ENCODE measurements at places on chromosomes 2 and 18.

- DNase-seq = no peak
Measured at GRCh38 chr18:62868645-62869044, 153.3 kb downstream of the PHLPP1 start.

- no peak for DNase-seq
Measured at GRCh38 chr2:235495373-235496238, 1.8 kb downstream of the AGAP1 start.

GRCh38 chr2:102841107-102841840 lies 79.4 kb downstream of the TMEM182 start:
- DNase-seq = peak; percentile 9

GRCh38 chr2:231769170-231770136 lies 11.6 kb downstream of the PDE6D start:
- no peak for DNase-seq

GRCh38 chr2:128313091-128313836 lies 5.4 kb downstream of the HS6ST1 start:
- DNase-seq = no peak

DNA sequence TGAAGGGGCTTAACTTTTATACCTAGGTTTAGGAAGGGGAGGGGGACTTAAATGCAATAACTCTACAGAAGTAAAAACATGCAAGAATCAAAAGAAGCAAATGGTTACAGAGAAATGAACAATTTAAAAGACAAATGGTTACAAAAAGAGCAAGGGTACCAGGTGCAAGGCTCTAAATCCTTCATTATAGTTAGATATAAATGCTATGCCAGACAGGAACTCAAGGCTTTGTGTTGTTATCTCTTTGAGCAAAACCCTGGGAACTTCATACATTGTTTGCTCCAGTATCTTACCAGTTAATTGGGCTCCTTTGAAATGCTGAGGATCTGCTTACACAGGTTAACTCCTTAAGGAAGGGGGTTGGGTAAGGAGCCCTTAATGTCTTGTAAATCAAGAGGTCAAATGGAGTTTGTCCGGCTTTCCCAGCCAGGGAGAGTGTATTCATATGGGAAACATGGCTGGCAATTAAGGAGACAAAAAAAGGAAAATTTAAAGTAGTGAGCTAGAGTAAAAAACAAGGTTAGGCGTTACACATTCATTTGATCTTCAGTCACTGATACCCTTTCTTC lies 347.5 kb downstream of the CELF4 start:
- no peak for DNase-seq

DNA sequence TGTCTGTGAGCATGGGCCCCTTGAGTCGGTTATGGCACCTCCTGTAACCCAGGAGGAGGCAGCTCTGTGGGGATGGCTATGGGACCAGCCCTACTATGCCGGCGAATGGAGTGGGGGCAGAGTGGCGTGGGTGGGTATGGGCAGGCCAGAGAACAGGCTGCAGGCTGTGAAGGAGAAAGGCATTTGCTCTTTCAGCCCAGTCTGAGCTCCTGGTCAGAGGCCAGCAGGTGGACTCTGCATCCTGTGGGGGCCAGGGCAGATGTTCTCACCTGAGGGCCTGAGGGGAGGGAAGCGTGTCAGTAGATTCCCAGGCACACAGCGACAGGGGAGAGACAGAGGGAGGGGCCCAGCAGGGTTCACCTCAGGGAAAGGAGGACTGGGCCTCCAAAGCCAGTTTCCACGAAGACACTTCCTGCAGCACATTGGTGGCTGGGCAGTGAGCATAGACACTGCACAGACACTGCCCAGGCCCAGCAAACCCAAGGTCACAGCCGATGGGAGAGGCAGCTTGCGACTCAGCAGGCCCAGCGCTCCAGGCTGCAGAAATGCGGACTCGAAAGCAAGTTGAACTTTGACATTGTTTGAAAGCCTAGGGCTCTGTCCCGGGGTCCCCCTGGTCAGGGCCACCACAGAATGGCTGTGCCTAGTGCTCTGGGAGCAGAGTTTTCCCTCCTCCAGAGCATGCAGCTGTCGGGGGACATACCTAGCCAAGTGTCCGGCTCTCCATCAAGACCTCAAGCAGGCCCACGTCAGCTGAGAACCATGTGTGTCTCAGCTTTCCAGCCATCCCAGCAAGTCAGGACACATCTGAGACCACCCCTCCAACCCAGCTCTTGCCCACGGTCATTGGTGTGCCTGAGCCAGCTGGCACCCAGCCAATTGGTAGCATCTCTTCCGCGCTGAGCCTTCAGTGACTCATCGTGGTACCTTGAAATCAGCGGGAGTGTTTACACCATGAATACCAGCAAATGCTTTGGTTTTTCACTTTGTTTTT lies 53.8 kb downstream of the TGOLN2 start:
- no peak for DNase-seq

GRCh38 chr2:148930046-148930775 lies 55.2 kb downstream of the KIF5C start:
- no peak for DNase-seq

- DNase-seq = no peak
Measured at GRCh38 chr2:34705551-34706247, 1106.6 kb upstream of the FAM98A start.

DNA sequence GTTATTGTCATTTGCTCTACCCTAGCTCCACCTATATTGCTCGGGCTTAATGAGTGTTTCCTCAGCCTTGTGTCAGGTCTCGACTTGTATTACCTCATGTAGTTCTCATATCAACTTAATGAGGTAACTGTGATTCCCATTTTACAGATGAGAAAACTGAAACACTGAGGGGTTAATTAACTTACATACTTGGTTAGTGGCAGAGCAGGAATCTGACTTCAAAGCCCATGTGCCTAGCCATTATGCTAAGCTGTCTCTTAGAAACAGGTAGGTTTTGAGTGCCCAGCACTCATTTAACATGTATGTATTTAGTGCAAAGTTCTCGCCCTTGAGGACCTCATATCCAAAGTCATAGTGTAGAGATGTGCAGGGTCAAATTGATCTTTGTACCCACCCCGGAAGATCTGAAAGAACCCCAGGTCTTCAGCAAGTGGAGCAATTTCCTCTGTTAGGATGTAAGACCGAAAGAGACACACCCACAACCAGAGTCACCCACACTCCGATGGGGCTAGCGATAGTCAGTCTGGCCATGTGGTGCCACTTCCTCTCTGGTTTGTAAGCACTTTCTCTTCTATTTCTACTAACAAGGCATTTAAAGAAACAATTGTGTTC lies 121.0 kb upstream of the SLC39A10 start:
- DNase-seq = no peak

DNA sequence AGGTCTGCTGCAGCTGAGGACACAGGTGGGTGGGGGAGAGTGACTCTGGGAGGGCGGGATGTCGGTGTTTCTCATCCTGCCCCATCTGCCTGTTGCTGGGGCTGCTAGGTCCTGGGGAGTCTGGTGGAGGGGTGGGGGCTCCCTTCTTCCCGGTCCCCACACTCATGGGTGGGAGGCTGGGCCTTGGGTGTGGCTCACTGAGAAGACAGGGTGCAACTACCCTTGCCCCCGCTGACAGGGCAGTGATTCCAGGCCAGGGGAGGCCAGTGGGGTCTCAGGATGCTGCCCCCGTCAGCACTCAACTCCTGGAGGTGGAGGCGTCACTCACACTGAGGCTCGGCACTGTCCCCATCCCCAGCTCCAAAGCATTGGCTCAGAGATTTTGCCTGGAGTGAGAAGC lies 7.7 kb upstream of the NFATC1 start:
- no peak for DNase-seq

GRCh38 chr2:207258263-207258991 lies 92.7 kb upstream of the KLF7 start:
- DNase-seq = no peak

- DNase-seq = no peak
Measured at GRCh38 chr2:188196343-188197008, 95.2 kb upstream of the GULP1 start.

- no peak for DNase-seq
Measured at GRCh38 chr2:236865052-236865451, 220.6 kb upstream of the COPS8 start.

- DNase-seq = no peak
Measured at GRCh38 chr18:3424280-3424890, 25.6 kb upstream of the TGIF1 start.

DNA sequence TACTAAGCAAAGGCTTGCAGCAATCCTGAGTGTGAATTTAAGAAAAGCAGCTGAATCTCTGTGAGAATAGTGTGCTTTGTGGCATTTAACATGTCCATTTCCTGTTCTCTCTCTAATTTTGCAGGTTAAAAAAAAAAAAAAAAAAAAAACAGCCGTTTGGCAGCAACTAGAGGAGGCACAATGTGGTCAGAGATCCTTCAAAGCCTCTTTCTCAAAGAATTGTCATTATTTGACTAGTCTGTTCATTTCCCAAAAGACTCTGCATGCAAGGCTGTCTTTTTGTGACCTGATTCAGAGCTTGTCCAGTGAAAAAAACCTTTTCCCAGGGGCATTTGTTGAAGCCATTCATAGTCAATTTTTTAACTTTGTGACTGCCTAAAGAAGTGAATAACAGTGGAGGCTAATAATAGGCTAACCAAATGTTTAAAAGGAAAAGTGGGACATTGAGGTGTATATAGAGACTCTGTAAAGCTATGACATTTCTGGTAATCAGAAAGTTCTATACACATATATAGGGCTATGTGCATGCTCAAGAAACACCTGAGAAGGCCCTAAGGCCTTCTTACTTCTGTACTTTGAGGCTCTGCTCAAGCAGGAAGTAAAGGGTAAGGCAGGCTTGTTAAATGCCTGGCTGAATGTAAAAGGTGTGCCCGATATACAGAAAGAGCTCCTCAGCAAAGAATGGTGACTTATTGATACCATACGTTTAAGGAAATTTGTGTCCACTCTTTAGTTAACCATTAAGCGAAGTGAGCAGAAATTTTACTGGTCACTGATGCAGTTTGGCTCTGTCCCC lies 289.6 kb upstream of the RAB6C start:
- DNase-seq = no peak

DNA sequence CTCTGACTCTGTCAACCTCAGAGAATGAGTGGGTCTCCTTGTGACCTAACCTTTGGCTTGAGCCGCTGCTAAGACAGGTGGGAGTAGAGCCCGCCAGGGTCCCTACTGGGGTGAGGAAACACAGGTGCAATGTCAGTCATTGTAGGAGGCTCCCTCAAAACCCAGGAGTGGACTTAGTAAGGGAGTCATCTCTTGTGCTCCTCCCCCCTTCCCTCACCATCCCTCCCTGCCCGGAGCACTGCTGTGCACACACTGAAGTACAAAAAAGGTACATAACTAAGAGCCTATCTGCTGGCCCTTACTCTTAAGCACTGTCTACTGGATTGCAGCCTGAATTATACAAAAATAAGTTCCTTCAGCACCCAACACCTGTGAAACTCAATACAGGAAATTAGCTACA lies 77.2 kb downstream of the MYO3B start:
- DNase-seq = no peak

GRCh38 chr18:41150316-41150715 lies 804.7 kb upstream of the PIK3C3 start:
- no peak for DNase-seq

DNA sequence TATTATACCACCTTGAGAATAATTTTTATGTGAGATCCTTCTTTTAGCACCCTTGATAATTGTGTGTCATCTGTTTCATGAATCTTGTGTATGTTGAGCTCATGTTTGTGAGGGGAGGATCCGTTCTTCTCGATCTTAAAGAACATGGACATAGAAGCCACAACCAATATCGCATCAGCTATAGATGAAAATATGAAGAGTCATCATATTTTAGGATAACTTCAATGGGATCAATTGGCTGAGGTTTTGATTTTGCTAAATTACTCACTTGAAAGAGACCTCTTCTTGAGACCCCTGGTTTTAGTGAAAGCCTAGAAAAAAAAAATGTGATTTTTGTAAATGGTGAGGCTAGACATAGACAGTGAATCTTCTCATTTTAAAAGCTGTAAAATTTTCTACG lies 385.3 kb upstream of the NRP2 start:
- no peak for DNase-seq

DNA sequence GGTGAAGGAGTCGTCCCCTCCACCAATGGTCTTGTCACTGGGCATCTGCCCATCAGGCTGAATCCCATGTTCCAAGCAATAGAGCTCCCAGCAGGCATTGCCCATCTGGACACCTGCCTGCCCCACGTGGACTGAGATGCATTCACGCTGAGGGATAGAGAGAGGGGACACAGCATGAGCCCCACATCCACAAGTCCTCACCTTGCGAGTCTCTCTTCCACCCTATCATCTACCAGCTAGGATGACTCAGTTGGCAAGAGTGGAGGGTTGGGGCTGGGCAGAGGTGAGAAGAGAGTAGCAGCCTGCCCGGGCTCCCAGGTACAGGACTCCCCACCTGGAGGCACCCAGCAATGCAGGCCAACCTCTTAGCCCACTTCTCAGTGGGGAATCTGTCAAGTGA lies 959 bp upstream of the TUBA4B start:
- DNase-seq = no peak

- no peak for DNase-seq
Measured at GRCh38 chr18:42141439-42141838, 186.4 kb downstream of the PIK3C3 start.

DNA sequence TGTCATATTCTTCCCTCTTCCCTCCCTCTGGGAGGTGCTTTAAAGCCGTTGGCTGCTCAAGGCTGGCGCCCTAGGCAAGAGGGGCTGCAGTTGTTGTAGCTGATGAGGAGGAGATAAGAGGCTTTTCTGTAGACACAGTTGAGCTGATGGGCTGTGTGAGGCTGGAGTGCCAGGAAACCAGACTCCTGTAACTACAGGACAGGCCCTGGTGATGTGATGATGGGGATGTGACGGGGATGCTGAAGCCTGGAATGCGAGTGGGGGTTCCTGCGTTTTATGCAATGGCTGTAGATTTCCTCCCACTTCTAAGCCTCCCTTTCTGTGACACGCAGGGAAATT lies 5.7 kb upstream of the EFR3B start:
- DNase-seq = no peak

- DNase-seq = no peak
Measured at GRCh38 chr2:237473878-237474441, 13.1 kb upstream of the MLPH start.

DNA sequence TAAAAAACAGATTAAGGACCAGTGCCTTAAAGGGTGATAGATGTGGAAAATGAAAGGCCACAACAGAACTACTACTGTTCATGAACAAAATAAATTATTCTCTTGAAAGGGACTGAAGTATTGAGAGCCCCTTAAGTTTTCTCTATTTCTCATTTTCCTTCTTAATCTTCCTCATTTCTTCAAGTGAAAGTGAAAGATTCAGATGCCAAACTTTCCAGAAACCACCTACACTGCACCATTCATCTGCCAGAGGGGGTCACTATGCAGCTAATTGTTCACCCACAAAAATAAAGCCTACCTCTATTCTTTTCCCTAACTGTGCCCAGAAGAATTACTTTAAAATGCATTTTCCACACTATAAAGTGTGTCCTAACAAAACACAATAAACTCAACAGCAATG lies 140.1 kb downstream of the NR4A2 start:
- DNase-seq = no peak

- no peak for DNase-seq
Measured at GRCh38 chr2:129860088-129860487, 119.4 kb upstream of the RAB6C start.

DNA sequence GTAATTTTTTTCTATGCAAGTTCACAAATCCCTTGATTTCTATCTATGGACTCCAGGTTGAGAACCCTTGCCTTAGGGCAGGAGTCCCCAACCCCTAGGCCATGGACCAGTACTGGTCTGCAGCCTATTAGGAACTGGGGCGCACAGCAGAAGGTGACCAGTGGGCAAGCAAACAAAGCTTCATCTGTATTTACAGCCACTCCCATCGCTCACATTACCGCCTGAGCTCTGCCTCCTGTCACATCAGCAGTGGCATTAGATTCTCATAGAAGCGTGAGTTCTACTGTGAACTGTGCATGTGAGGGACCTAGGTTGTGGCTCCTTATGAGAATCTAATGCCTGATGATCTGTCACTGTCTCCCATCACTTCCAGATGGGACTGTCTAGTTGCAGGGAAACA lies 70.2 kb upstream of the SMAD2 start:
- no peak for DNase-seq
